ENCODE measurements at places on chromosomes 12 and 14. TPM values are rescaled to one million over a fixed set of nuclear protein-coding genes. Genes with fewer than 3 reads are reported as not detected.

ZDHHC22 gene
- total RNA-seq = not detected

GRCh38 chr14:32209471-32209870 lies 6.4 kb upstream of the RNU6-8 start:
- no peak overlapping the region for H3K27ac ChIP-seq
- no peak overlapping the region for H3K4me3 ChIP-seq

DNA sequence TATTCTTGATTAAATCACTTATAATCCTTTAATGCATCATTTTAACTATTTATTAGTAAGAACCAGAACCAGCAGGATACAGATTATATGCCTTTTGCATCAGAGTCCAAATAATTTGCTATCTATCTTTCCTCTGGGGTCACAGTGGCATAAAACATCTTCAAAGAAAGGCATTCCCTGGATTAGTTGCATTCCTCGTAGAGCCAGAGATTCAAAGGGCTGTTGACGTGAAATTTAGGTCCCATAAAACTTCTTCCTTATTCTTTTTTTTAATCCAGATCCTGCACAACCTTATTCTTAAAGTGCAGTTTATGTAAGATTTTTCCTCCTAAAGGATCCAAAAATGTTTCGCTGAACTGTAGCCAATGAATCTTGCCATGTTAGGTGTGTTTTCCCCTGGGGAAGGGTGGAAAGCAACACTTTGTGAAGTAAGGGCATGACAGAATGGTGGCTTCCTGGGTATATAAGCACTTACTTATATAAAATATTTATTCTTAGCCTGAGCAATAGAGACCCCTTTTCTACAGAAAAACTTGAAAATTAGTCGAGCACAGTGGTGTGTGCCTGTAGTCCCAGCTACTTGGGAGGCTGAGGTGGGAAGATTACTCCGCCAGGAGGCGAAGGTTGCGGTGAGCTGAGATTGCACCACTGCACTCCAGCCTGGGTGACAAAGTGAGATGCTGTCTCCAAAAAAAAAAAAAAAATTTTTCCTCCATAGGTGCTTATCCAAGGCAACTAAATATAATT lies 208.7 kb downstream of the PCNX1 start:
- H3K27ac ChIP-seq = no peak overlapping the region
- H3K4me1 ChIP-seq = peaks cover 21% of the 10 kb centered on the region
- no peak overlapping the region for H3K4me3 ChIP-seq
- H3K36me3 ChIP-seq = peaks cover 6% of the 10 kb centered on the region
- no peaks in the 10 kb centered on the region for H3K27me3 ChIP-seq

DNA sequence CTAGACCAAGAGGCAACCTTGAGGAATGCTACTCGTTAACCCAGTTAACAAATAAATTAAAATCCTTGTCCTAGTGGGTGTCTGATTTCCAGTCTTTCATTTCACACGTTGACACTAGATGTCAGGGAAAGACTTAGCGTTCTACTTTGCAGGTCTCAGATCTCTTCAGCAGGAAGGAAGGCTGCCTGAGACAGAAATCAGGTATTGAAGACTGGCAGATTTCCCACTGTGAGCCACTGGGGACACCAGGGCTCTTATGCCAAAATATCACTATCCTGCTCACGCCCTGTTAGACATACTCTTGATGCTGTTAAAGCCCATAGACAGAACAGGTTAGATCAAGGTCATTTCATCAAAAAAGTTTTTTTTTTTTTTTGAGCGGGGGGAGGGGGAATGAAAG lies 33.0 kb downstream of the EMP1 start:
- H3K27me3 ChIP-seq = peaks cover 17% of the 10 kb centered on the region
- DNase-seq = no peak
- no peak overlapping the region for H3K27ac ChIP-seq
- H3K4me1 ChIP-seq = no peaks in the 10 kb centered on the region
- H3K36me3 ChIP-seq = no peaks in the 10 kb centered on the region

DNA sequence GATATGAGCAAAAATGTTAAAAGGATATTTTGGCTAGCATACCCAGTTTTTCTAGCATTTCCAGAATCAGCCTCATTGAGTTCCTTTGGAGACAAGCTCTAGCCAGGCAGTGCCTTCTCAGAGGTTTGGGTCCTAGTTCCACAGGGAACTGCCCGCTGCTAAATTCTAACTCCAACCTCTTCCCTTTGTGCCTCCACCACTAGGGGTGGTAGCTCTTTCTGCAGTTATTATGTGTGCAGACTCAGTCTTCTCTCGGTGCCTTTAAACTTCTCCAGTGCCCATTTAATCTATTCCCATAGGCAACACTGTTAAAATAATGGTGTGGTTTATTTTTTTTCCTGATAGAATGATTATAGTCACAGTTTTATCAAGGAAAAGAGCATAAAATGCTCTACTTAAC lies 21.5 kb upstream of the SLC25A3 start:
- DNase-seq = no peak
- peaks cover under 1% of the 10 kb centered on the region for H3K4me1 ChIP-seq
- H3K27ac ChIP-seq = no peak overlapping the region
- H3K36me3 ChIP-seq = no peaks in the 10 kb centered on the region
- H3K4me3 ChIP-seq = no peak overlapping the region
- no peaks in the 10 kb centered on the region for H3K27me3 ChIP-seq

GRCh38 chr14:92984082-92984788 lies 61.3 kb downstream of the CHGA start:
- no peaks in the 10 kb centered on the region for H3K27me3 ChIP-seq
- H3K4me3 ChIP-seq = no peak overlapping the region
- peak; percentile 17 for DNase-seq
- no peak overlapping the region for H3K27ac ChIP-seq
- peaks cover 26% of the 10 kb centered on the region for H3K36me3 ChIP-seq
- no peaks in the 10 kb centered on the region for H3K4me1 ChIP-seq

GRCh38 chr12:66196806-66197205 lies 7.8 kb downstream of the IRAK3 start:
- H3K4me3 ChIP-seq = no peak overlapping the region
- DNase-seq = no peak
- H3K36me3 ChIP-seq = no peaks in the 10 kb centered on the region
- H3K4me1 ChIP-seq = peaks cover 14% of the 10 kb centered on the region
- peaks cover 18% of the 10 kb centered on the region for H3K27me3 ChIP-seq

All from activated CD4-positive, alpha-beta T cell treated with anti-CD3 and anti-CD28 coated beads for 36 hours (primary cell).